M059J (cell line): ENCODE measurements at places on chromosomes 2 and 18. TPM values are rescaled to one million over a fixed set of nuclear protein-coding genes. Genes with fewer than 3 reads are reported as not detected.
A peak's percentile ranks its signal among the peaks of the same experiment; 100 is the strongest.

GRCh38 chr2:241566468-241566867 lies 7.9 kb downstream of the BOK start:
- no peak for DNase-seq

- no peak for DNase-seq
Observed at GRCh38 chr2:217054791-217055190, 194.9 kb upstream of the TNP1 start.

DNA sequence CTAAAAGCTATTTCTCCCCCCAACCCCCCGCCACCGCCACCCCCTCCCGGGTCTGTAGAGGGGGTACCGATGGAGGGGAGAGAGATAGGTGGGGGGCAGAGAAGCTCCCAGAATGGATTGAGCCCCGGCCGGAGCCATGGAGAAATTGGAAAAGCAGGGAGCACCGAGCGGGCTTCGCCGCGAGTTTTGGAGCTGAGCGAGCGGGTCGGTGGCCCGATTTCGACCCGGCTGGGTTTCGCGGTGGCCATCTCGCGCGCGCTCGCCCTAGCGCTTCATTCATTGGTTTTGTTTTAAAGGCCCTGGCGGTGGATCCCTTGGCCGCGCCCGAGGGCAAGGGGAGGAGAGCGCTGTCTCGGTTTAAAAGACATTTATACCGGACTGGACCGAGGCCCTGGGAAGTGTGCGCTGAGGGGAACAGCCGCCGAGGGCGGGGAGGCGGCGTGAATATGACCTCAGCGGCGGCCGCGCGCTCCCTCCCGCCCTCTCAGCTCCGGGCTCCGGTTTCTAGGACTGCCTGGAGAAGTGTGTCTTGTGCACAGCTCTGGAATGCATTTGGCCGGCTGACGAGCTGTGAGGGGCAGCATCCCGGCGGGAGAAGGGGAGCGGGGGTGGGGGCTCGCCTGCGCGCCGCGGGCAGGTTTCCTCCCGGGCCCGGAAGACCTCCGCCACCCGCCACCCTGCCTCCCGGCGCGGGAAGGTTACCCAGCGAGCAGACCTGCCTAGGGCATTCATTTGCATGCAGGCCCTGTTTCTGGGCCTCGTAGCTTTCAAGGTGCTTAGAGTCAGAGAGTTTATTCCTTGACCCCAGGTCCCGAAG lies 1.7 kb upstream of the SMAD7 start:
- peak; percentile 90 for DNase-seq

DNA sequence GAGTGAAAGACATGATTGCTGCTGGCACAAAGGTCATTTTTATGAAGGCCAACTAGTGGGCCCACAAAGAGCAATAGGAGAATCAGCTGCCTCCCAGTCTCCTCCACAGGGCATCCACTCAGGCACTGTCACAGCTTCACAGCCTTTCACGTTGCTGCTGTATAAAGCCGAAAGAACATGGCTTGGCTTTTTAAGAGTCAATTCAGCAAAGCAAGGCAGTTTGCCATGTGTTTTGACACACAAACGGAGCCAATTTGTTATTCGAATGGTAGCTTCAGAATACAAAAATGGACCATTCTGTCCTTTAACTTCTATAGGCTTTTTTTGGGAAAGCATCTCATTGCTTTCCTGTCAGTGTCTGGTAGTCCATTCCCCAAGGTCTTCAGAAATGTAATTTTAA lies 283.4 kb upstream of the PARD3B start:
- DNase-seq, result no peak

FBXO36 gene
- total RNA-seq, result 1.7 and 2.5 TPM in 2 replicates

PTH2R gene
- not detected in 2 replicates for total RNA-seq
